ENCODE measurements at places on chromosomes 1 and 21.
A peak's percentile ranks its signal among the peaks of the same experiment; 100 is the strongest.

- peak; percentile 40 for DNase-seq
Measured at GRCh38 chr1:160781914-160782689, 13.9 kb upstream of the LY9 start.

- DNase-seq, result no peak
Measured at GRCh38 chr1:95098196-95098595, 19.0 kb upstream of the TLCD4 start.

DNA sequence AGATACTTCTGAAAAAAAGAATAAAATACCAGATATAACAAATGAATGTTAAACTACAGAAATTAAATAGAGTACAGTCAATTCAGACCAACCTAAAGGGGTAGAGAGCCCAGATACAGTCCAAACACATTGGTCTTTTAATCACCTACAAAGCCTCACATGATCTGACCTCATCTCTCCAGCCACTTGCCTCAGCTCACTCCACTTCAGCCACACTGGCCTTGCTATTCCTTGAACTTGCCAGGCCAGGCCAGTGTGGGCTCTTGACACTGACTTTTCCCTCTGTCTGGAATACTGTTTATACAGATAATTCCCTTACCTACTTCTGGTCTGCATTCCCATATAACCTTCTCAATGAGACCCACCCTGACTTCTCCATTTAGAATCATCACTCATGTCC lies 17.0 kb upstream of the PPIE start:
- DNase-seq, result no peak

- peak; percentile 59 for DNase-seq
Measured at GRCh38 chr1:244065960-244066388, 14.9 kb downstream of the ZBTB18 start.

- peak; percentile 24 for DNase-seq
Measured at GRCh38 chr21:37829447-37829846, 86.8 kb downstream of the KCNJ6 start.
